ENCODE measurements at places on chromosomes 13 and 19.

- DNase-seq, result no peak
Measured at GRCh38 chr13:96223231-96223630, 133.3 kb downstream of the HS6ST3 start.

- no peak for DNase-seq
Measured at GRCh38 chr13:40599747-40600146, 66.7 kb downstream of the FOXO1 start.

DNA sequence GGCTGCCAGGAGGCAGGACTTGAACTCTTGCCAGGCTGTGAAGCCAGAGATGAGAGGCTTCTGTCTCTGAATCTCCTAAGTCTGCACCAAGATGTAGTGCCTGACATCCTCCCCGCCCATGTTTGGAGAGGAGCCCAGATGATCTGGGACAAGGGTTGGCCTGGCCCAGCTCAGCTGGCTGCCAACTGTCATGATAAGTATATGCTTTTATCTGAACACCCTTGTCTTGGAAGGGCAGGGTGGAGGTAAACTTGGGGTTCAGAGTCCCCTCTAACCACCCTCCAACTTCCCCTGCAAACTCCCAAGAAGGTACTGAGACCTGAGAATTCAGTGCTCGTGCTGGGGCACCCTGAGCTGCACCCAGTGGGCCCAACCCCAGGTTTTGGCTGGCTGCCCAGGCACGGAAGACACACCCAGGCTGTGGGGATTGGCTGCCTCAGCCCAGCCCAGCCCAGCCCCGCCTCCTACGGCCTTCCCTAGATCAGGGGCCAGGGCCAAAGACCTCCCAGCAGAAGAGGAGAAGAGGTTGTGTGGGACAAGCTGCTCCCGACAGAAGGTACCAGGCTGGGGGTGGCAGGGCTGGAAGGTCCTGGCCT lies at the start of gene CYP4F12:
Gene CYP4F12 (plus strand): TSS at position 508 of the 596 bp plus-strand sequence. CDS start 443 bp downstream, outside the sequence.
- DNase-seq, result no peak

- no peak for DNase-seq
Measured at GRCh38 chr13:95155093-95155492, 146.2 kb downstream of the ABCC4 start.

DNA sequence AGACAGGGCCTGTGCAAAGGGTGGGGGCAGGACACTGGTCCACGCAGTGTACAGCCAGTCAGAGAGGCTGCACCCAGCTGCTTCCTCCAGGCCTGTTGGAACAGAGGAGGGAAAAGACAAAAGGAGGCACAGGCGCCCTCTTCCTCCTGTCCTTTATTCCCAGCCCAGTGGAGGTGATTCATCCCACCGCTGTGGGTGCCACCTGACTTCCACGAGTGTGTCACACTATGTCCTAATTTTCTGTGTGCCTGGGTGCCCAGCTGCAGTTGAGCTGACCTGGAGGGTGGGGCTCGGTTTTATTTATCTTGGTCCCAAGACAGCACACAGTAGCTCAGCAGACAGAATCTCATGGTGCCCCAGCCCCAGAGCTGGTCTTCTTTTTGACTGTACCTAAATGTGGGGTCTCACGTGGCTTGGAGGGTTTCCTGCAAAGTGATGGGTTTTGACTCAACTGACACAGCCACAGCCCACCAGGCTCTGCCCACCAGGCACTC lies 9.0 kb downstream of the EPS15L1 start:
- DNase-seq, result no peak

DNA sequence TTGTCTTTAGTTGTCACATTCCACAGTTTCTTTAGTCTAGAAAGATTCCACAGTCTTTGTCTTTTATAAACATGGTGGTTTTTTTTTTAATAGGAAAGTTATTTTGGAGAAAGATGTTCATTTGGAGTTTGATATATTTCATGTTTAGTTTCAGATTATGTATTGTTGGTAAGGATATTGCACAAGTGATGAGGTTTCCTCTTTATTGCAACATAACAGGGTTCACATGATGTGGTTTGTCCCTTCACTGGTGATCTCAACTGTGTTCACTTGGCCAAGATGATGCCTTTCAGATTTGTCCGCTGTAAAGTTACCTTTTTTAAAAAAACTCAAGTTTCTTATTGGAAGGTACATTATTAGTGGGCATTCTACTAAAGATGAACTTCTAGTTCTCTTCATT lies 3.2 kb downstream of the ZNF230 start:
- DNase-seq, result no peak

DNA sequence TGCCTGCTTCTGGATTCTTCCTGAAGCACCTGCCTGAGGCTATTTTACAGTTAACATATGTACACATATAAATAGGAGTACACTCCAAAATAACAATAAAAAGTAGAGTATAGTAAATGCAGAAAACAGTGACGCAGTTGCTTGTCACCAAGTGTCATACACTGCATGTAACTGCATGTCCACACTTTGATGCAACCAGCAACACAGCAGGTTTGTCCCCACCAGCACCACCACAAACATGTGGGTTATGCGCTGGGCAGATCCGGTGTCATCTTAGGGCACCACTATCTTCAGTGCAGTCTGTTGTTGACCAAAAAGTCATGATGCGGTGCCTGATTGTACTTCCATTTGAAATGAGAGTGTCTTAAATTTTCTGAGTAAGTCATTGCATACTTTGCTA lies 51.3 kb downstream of the COL4A2 start:
- DNase-seq, result no peak

DNA sequence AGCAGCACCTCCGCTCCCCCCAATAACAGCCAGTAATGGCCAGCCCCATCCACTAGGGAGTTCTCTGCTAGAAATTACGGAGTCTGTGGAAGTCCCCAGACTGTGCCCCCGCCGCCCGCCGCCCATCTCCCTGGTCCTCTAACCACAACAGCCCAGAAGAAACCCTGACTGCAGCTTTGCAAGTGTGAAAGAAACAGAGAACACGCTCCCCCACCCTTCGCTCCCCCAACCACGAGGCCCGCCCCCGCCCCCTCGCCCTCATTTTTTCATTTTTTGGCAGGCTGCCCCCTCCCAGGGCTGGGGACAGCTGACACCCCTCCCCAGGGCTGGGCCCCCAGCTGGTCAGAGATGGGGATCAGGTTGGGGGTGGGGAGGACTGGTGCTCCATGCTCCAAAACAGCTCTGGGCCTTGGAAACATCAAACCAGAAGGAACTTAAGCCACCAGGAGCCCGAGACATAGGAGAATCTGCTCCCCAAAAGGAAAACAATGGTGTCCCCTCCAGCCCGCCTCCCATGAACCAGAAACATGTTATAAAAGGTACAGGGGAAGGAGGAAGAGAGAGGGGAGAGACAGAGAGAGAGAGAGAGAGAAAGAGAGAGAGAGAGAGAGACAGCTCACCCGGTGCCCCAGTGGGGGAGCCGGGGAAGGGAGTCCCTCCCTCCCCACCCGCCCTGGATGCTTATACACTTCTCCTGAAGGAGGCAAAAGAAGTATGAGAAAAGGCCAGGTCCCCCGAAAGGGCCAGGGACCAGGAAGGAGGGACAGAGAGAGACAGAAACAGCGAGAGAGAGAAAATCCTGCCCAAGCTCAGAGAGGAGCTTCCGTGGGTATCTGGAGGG lies 29.8 kb upstream of the ASF1B start:
- no peak for DNase-seq

- DNase-seq, result no peak
Measured at GRCh38 chr19:10007371-10008183, 2.7 kb downstream of the COL5A3 start.

- DNase-seq, result no peak
Measured at GRCh38 chr19:57004418-57004817, 115.4 kb upstream of the USP29 start.

DNA sequence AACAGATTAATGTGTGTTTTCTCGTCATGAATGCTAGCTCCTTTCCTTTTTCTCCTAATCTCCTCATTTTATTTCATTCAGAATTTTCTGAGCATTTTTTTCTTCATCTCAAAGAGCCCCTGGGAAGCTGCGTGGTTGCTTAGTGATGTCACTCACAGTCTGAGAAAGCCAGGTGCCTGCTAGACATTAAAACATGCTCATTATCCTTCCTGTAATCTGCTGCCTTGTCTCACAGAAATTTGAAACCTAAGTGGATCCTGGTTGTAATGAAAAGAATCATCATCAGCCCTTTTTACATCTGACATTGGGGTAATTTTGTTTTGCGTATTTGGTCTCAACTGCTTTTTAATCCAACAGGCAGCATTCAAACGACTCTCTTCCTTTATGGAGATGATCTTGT lies 108.2 kb upstream of the RNF113B start:
- no peak for DNase-seq

DNA sequence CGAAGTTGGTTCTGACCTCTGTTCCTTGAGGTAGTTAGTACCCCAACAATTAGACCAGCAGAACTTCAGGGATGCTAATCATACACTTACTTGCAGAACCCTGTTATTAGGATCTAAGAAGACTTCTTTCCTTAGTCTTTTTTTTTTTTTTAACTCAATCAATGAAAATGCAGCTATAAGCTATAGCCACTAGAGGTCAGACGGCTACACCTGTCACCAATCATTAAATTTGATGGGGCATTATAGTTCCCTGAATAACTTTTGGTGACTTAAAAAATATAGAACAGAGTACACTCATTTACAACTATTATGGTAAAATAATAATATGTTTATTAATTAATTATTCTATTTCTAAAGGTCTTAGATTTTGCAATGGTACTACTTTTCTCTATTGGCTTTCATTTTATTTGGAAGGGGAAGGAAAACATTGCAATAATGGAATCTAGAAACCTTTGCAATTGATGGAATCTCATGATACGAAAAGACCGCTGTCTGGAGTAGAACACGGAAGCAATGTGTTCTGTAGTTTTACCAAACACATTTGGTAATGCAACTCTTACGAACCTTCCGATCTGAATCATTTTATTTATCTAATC lies 483.2 kb downstream of the DIAPH3 start:
- DNase-seq, result no peak

DNA sequence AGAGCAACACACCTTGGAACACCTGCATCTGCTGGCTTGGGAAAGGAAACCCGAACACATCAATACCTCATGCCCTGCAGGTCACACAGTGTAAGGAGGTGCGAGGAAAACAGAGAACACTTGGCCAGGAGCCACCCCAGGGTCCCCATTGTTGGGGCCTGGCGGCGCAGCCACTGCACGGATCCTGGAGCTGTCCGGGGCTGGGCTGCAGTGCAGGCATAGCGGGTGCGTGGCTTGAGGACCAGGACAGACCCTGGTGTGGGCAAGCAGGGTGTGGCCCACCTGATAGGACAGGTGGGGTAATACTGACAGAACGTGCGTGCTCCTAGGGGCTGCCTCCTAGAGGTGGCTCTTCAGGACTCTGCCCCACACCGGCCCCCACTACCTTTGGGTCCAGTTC lies 16.8 kb upstream of the TMEM160 start:
- no peak for DNase-seq

DNA sequence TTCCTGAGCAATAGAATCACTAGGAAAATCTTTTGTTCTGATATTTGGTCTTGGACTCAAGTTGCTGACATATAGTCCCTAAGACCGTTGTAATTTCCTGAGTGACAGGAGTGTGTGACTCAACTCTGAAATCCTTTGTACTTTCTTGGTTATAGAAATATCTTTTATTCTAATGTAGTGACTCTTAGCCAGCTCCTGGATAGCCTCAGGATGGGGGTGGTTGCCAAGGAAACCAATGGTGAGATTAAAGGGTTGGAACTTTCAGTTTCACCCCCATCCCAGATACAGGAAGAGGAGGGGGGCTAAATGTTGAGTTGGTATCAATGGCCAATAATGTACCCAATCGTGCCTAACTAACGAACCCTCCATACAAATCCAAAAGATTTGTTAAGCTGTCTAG lies 41.8 kb downstream of the MBD3L2B start:
- DNase-seq, result no peak

DNA sequence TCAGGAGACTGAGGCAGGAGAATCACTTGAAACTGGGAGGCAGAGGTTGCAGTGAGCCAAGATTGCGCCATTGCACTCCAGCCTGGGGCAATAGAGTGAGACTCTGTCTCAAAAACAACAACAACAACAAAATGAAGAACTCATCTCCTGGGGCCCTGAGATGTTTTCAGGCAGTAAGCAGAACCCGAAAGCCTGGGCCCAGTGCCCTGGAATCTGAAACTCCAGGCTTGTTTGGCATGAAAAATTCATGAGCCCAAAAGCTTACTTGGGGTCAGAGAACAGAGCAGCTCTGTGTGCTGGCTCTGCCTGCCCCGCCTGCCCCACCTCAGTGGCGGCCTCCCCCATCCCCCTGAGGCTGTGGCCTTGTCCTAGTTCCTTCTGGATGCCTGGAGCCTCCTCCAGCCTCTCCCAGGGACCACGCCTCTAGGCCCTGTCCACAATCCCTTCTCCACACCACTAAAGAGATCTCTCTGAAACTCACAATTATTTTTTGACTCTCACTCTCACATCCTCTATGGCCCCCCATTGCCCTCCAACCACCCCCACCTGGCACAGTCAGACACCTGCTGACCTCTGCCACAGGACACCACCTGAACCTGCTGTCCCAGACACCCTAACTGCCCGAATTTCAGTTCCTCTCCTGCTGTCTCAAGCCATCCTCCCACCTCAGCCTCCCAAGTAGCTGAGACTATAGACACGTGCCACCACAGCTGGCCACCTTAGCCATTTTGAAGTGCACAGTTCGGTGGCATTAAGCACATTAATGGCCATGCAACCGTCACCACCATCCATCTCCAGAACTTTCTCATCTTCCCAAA lies 6.9 kb upstream of the AP1M2 start:
- DNase-seq, result no peak

DNA sequence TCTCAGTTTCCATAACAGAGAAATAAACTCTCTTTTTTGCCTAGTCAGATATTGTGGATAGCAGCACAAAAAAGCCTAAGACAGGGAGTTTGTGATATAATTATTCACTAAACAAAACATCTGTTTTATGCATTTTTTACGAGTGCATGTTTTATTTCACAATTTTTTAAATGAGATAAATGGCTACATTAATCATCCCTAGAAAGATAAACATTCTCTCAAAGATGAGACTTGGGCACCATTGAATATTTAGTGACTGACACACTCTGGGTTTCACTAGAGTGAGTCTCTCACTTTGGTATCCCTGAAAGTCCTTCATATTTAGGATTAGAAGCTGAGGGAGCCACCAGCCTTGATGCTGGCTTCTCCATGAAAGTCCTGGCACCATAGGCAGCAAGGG lies 74.3 kb upstream of the LRCH1 start:
- DNase-seq, result no peak

Measured in activated CD8-positive, alpha-beta memory T cell treated with anti-CD3 and anti-CD28 coated beads for 48 hours (primary cell).